ENCODE measurements at places on chromosomes 13 and 19.

- no peak for DNase-seq
These were observed 6.7 kb upstream of the F2RL3 start for GRCh38 chr19:16882146-16882545.

DNA sequence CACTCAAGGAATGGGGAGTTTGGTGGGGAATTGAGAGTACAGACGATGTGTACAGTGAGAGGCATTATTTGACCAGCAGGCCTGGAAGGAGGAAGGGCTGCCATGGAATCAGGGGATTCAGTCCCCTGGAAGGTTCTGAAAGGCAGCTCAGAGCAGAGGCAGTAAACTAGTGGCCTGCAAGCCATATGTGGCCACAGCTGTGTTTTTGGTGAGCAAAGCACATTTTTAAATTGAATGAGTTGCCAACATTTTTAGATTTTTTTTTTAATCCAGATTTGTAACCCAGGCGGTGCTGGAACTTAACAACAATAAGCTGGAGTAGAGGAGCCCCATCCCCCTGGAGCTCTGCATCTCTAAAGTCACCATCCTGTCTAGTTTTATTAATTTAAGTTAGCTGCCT, 95.3 kb upstream of the IPO5 start:
- DNase-seq, result no peak

- DNase-seq, result no peak
These were observed 6.2 kb downstream of the CPAMD8 start for GRCh38 chr19:17020385-17020784.

DNA sequence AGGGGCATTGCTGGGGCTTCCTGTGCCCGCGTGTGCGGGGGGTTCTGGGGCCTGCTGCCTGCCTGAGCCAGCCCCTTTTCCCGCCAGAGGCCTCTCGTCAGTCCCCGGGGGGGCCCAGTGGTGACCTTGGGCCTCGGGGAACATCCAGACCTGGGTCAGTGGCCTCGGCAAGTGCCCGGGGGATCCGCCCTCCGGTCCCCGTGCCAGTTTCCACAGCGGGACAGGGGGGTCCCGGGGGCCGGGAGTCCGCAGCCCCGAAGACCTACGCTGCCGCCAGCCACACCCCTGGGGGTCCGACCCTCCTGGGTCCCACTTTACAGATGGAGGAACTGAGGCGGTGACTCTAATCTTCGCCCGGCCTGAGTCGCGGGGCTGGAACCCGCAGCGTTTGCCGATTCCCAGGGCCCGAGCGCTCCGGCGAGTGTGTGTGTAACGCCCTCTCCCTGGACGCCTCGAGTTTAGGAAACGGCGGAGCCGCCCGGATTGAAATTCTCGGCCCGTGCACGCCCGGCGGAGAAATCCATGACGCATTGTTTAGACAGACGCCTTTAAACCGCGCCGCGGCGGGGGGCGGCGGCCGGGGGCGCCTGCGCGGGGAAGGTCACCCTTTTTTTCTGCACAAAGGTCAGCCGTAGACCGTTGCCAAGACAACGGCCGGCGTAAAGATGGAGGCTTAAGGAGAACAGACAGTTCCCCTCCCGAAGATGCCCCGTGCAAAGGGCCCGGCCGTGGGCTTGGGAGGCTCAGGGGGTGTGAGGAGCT, 39.3 kb downstream of the EFNA2 start:
- DNase-seq, result peak; percentile 22

DNA sequence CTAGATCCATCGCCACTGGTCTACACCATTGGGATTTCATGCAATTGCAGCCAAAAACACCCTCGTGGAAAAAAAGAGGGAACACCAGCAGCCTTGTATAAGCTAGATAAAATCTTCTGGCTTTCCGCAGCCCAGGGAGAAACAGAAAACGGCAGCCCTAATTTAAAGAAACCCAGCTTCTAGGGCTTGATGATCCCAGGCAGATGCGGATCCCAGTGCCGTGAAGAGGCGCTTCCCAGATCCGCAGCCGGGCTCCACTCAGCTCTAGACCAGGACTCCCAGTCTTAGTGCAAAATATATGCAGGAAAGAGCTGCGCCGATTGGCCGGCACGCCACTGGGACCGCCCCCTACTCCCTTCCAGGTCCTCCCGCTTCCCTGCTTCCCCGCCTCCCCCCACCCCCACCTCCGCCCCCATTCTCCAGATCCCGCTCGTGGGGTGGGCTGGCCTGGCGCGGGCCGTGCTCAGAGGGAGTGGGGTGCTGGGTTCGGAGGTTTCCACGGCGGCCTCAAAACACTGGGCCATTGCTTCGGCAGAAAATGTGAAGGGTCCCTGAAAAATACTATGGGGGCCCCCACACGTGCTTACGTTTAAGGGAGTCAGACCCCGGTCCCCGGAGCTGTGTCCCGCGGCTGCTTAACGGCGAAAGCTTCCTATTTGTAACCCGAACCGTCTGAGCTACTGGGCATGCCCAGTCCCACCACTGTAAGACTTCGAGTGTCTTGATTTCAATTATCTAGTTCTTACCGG, 63.1 kb downstream of the SERP2 start:
- DNase-seq, result peak; percentile 61

- DNase-seq, result no peak
These were observed 198.7 kb downstream of the KCTD12 start for GRCh38 chr13:76687467-76687866.

DNA sequence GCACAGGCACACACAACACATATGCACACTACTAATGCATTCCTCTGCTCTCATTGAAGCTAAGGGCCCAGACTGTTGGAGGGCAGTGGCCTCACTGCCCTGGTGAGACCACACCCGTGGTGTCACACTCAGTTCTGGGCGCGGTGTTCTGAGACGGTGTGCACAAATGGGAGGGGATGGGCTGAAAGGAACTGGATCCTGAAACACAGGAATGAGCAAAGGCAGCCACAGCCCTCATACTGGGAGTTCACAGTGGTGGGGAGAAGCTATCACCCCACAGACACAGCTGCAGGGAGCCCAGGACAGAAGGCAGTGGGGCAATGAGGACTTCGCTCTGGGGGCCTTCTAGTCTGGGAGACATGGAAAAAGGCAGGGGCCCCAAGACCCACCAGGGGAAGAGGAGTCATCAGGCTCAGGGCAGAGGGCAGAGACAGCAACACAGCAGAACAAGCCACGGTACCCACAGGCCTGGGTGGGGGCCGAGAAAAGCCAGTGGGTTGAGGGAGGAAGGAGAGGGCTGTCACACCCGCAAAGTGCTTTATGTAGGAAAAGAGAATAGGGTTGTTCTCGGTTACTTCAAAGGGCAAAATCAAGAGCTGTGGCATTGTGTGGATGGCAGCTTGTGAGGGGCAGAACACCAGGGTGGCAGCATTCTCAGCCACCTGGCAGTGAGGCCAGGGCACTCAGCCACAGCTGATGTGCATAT, 75.4 kb upstream of the GPR183 start:
- DNase-seq, result no peak

- DNase-seq, result no peak
These were observed 2.6 kb downstream of the CAPN12 start for GRCh38 chr19:38741670-38742069.

GRCh38 chr13:94416454-94417080, 62.9 kb downstream of the DCT start:
- no peak for DNase-seq

GRCh38 chr19:50896591-50897190, 14.5 kb downstream of the KLK4 start:
- no peak for DNase-seq

GRCh38 chr19:47723581-47723940, 10.3 kb downstream of the EHD2 start:
- no peak for DNase-seq

GRCh38 chr13:34085204-34085603, 267.3 kb downstream of the RFC3 start:
- DNase-seq, result no peak

DNA sequence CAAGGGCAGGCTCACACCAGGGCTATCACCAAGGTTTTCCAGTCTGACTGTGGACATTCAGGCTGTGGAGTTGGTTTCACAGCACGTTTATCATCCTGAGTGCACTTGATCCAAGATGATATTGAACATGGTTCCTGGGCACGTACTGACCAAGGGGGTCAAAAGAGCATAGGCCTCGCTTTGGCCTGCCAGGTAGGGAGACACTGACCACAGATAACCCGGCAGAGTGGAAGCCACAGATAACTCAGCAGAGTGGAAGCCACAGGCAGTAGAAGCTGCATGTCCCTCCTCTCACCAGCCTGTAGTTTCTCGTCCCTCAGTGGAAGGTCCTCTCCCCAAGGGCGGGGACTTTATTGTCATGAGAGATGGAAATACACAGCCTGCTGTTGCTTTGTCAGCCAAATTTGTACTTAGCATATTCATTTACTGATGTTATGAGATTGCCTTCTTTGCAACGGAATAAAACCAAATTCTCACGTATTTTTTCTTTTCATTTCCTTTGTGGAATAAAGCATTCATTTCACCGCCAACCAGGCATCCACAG, 8.8 kb upstream of the KRTDAP start:
- DNase-seq, result no peak

GRCh38 chr19:6739390-6739882, at the start of gene TRIP10:
Gene TRIP10, plus strand, starts transcription at chr19:6739680. Its CDS starts 82 bp downstream, at chr19:6739762.
- DNase-seq, result peak; percentile 32
